ENCODE measurements at places on chromosomes 16 and 17.

DNA sequence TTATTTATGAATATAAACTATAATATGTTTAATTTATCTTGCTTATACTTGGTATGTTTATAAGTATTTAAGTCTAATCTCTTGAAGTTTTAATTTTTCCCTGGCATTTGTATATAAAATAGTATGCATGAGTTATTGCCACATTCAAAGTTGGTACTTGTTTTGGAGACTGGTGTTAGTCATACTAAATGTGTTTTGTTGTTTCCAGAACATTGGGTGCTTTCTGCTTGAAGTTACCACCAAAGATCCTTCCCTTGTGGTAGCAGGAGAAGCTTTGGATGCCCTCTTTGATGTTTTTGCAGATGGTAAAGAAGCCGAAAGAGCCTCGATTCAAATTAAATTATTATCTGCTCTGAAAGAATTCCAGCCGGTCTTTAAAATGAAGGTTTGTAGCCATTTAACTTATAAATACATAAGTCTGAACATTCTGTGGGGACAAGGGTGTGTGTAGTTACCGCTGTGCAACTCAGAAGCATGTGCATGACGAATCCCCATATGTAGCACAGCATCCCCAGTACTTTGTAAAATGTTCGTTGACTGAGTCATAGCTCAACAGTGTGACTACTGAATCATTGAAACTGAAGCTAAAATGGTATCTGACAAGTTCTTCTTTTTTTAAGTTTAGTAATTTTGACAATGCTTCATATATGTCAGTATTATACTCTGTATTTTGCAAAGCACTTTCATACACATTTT, 36.4 kb downstream of the HEATR3 start:
- no peak for DNase-seq

DNA sequence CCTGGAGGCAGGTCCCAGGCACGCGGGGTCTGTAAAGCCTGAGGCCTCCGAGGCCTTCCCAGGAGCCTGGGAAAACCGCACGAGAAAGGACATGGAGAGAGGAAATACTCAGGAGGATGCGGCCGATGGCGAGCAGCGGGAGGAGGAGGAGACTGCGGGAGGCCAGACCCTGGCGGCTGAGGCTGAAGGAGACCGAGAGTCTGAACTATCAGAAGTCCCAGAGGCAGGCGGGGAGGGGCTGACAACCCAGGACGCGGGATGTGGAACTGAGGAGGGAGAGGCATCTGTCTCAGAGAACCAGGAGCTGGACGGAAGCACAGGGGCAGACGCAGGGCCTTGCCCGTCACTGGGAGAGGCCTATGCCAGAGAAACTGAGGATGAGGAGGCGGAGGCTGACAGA, 2.4 kb downstream of the APOBR start:
- no peak for DNase-seq

DNA sequence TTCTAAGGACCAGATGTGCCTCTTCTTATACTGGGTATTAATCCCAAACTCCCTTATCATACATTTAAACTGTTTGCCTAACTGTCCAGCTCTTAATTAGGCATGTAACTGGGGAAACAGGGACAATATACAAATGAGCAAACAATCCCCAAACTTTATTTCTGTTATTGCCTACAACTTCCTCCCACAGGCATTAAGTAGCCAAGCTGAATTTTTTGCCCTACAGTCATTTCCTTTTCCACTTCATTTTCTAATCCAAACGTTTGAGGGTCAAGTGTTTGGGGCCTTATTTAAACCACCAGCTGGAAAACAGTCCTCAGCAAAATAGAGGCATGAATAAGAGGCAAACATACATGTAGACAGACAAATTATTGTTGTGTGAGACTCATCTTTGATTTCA, 77.4 kb upstream of the CCL2 start:
- no peak for DNase-seq

GRCh38 chr17:75266316-75267152, 4.5 kb downstream of the MIF4GD start:
- no peak for DNase-seq

Data from transverse colon (tissue), 4 donors.